DND-41 (cell line): ENCODE measurements at places on chromosomes 13 and 19.

- no peak for DNase-seq
- H3K4me1 ChIP-seq, result no peaks in the 10 kb centered on the region
- H3K4me3 ChIP-seq, result no peak overlapping the region
- H3K27me3 ChIP-seq, result no peaks in the 10 kb centered on the region
- H3K27ac ChIP-seq, result no peak overlapping the region
- H3K36me3 ChIP-seq, result no peaks in the 10 kb centered on the region
Measured at GRCh38 chr13:69199664-69200063, 908.0 kb upstream of the ATXN8OS start.

GRCh38 chr13:20473139-20473538, 52.5 kb downstream of the CRYL1 start:
- no peak overlapping the region for H3K4me3 ChIP-seq
- H3K27ac ChIP-seq, result no peak overlapping the region
- peaks cover 23% of the 10 kb centered on the region for H3K4me1 ChIP-seq
- no peak for DNase-seq
- no peaks in the 10 kb centered on the region for H3K36me3 ChIP-seq

DNA sequence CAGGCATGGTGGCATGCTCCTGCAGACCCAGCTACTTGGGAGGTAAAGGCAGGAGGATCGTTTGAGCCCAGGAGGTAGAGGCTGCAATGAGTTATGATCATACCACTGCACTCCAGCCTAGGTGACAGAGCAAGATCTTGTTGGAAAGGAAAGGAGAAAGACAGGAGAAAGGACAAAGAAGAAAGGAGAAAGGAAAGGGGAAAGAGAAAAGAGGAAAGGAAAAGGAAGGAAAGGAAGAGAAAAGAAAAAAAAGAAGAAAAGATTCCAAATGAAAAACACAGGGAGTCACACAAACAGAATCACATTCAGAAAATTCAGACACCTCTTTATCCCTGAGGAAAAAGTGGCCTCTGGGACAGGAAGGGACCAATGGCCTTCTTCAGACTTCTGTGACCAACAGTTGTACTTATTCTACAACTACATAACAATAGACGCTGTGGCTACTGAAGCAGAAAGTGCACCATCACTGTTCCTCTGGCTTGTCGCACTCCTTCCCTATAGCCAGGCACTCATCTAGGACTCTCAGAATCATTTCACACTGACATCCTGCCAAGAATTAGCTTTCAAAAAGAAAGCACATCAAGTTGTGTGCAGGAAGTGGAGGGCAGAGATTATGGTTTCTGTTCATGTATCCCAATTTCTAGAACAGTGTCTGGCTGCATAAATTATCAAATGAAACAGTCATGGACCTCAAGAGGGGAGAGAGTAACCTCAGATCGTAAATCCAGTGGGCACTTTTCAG, 5.9 kb downstream of the MTMR6 start:
- no peak overlapping the region for H3K27ac ChIP-seq
- no peaks in the 10 kb centered on the region for H3K36me3 ChIP-seq
- no peak overlapping the region for H3K4me3 ChIP-seq
- DNase-seq, result no peak

GRCh38 chr19:55540619-55541018, 3.7 kb upstream of the SBK2 start:
- H3K4me1 ChIP-seq, result no peaks in the 10 kb centered on the region
- H3K27me3 ChIP-seq, result no peaks in the 10 kb centered on the region
- no peak overlapping the region for H3K27ac ChIP-seq
- no peaks in the 10 kb centered on the region for H3K36me3 ChIP-seq
- H3K4me3 ChIP-seq, result no peak overlapping the region

DNA sequence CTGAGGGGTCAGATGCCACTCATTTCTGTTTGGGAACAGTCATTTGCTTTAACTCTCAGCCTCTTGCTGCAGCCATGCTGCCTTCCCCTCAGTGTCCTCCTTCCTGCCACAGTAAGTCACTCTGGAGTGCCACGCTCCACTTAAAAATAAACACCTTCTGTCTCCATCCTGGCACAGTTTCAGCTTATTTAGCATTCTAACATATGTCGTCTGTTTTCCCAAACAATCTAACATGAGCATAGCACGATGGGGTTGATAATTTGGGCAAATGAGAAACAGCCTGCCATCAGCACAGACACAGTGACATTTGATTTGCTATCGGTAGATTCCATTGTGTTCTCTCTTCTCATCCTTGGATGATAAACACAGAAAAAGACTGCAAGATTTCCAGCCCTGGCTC, 768.6 kb downstream of the UQCRFS1 start:
- DNase-seq, result no peak
- H3K4me3 ChIP-seq, result no peak overlapping the region
- H3K27me3 ChIP-seq, result no peaks in the 10 kb centered on the region
- H3K4me1 ChIP-seq, result no peaks in the 10 kb centered on the region

DNA sequence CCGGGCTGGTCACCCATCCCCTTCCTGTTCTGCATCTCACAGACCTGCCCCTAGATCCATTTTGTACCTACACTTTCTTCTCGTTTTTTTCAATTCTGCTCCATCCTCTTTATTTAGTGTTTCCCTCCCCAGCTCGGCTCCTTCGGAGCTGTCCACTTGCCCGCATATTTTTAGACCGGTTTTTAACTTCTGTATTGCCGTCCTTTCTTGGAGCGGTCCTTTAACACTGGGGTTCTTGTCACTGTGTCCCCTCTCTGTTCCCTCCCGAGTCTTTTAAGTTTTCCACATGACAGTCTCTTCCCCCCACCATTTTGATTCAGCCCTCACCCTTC, 1.7 kb downstream of the ARHGAP35 start:
- peaks cover 13% of the 10 kb centered on the region for H3K36me3 ChIP-seq
- no peak for DNase-seq
- H3K27ac ChIP-seq, result peak overlapping the region; percentile 71
- peaks cover 62% of the 10 kb centered on the region for H3K4me1 ChIP-seq
- peak overlapping the region; percentile 67; the same call in 1 of the 2 replicates for H3K4me3 ChIP-seq

DNA sequence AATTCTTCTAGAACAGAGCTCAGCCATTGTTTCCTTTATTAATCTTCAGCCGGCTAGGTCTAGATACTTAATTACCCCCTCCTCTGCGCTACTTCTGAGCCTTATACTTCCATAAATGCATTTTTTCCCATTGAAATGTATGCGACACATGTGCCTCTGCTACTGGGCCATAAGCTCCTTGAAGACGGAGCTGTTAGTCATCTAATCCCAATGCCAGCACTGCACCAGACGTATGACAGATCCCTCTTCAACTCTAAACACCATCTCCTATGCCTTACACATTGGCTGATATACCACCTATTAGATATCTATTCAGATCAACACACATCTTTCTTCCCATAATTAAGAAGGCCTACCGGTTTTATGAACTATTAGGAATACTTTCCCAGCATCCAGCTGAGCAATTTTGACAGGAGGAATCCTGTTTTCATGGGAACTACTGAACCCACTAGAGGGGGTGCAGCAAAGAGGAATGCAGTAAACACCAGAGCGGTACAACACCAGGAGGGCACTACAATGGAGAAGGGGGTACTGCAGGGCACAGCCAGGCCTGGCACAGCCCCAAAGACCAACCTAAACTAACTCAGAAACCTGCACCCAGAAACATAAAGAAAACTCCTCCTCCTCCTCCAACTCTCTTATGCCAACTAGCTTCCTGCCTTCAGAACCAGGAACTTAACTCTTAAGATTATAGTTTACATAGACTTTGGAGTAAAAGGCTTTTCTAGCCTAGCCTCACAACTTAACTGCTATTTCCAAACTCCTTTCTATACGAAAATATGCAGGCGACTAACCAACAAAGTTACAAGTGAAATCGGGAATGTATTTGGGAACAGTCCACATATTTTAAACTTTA, 18.7 kb downstream of the STK24 start:
- H3K4me1 ChIP-seq, result peaks cover 6% of the 10 kb centered on the region; the same call in 1 of the 2 replicates
- no peaks in the 10 kb centered on the region for H3K27me3 ChIP-seq
- no peak overlapping the region for H3K4me3 ChIP-seq
- peak overlapping the region; percentile 26; the same call in 1 of the 2 replicates for H3K27ac ChIP-seq
- no peak for DNase-seq

DNA sequence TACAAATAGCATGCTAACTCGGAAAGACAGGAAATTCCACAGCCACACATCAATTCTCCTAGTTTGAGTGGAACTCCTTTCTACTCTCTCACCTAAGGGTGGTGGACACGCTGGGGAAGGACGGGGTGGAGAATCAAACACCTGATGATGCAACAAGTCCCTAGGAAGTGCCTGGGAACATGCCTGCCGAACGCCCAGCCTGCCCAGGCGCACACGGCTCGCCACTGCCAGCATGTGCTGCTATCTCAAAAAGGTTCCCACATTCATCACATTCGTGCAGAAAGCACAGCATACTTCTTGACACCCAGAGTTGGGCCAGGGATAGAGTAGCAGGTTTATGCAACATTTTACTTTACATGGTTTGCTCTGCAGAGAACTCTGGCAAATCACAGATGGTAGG, 164.6 kb downstream of the ABCC4 start:
- H3K36me3 ChIP-seq, result no peaks in the 10 kb centered on the region
- H3K4me3 ChIP-seq, result no peak overlapping the region
- no peaks in the 10 kb centered on the region for H3K27me3 ChIP-seq
- H3K4me1 ChIP-seq, result no peaks in the 10 kb centered on the region

GRCh38 chr19:4531562-4532165, 3.4 kb downstream of the PLIN5 start:
- H3K36me3 ChIP-seq, result no peaks in the 10 kb centered on the region
- H3K27me3 ChIP-seq, result no peaks in the 10 kb centered on the region
- no peaks in the 10 kb centered on the region for H3K4me1 ChIP-seq

- no peaks in the 10 kb centered on the region for H3K27me3 ChIP-seq
- H3K36me3 ChIP-seq, result peaks cover 11% of the 10 kb centered on the region
- DNase-seq, result no peak
- H3K27ac ChIP-seq, result no peak overlapping the region
- H3K4me3 ChIP-seq, result no peak overlapping the region
Measured at GRCh38 chr13:98813993-98814392, 61.5 kb upstream of the SLC15A1 start.

- no peaks in the 10 kb centered on the region for H3K27me3 ChIP-seq
- H3K27ac ChIP-seq, result no peak overlapping the region
- no peaks in the 10 kb centered on the region for H3K4me1 ChIP-seq
- DNase-seq, result no peak
Measured at GRCh38 chr13:23778002-23778652, 111.1 kb downstream of the MIPEP start.

DNA sequence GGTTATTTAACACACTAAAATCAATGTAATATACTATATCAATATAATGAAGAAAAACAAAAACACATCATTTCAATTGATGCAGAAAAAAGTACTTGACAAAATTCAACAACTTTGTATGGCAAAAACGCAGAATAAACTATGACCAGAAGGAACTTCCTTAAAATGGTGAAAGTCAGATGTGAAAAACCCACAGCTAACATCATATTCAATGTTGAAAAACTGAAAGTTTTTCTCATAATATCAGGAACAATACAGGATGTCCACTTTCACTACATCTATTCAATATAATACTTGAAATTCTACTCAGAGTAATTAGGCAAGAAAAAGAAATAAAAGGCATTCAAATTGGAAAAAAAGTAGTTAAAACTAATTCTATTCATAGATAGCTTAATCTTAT, 50.3 kb downstream of the SPRY2 start:
- no peaks in the 10 kb centered on the region for H3K27me3 ChIP-seq
- no peak for DNase-seq
- H3K4me3 ChIP-seq, result no peak overlapping the region
- no peak overlapping the region for H3K27ac ChIP-seq
- H3K36me3 ChIP-seq, result no peaks in the 10 kb centered on the region
- H3K4me1 ChIP-seq, result no peaks in the 10 kb centered on the region

- peaks cover 89% of the 10 kb centered on the region for H3K36me3 ChIP-seq
- DNase-seq, result no peak
- no peak overlapping the region for H3K4me3 ChIP-seq
- H3K27ac ChIP-seq, result no peak overlapping the region
- no peaks in the 10 kb centered on the region for H3K27me3 ChIP-seq
Measured at GRCh38 chr19:45834970-45835369, 19.9 kb upstream of the RSPH6A start.

GRCh38 chr19:6061376-6062130, 48.7 kb downstream of the RFX2 start:
- DNase-seq, result no peak
- peaks cover 21% of the 10 kb centered on the region for H3K4me1 ChIP-seq
- no peak overlapping the region for H3K4me3 ChIP-seq
- no peaks in the 10 kb centered on the region for H3K36me3 ChIP-seq
- no peaks in the 10 kb centered on the region for H3K27me3 ChIP-seq
- peak overlapping the region; percentile 40; the same call in 1 of the 2 replicates for H3K27ac ChIP-seq

DNA sequence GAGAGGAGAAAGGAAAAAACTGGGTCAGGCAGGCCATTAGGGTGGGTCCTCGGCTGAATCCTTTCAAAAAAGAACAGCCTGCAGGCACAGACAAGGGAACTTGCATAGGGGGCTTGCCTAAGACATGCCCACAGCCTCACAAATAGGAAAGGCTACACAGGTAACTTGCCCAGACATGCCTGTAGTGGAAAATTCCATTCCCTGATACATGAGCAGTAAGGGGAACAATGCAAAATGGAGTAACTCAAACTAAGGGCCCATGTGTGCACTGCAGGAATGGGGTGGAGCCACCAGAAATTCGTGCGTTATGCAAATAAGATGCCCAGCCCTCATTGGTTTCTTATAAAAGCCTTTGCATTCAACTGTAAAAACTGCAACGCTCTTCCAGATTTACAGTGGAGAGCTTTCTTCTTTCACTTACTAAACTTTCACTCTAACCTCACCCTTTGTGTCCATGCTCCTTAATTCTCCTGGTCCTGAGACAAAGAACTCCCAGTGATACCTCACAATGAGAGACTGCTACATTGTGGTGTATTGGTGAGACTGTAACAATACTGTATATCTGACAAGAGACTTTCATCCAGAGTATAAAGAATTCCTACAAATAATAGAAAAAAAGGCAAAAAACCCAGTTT, 59.5 kb upstream of the SLITRK1 start:
- no peaks in the 10 kb centered on the region for H3K4me1 ChIP-seq
- no peaks in the 10 kb centered on the region for H3K27me3 ChIP-seq
- H3K27ac ChIP-seq, result no peak overlapping the region
- no peaks in the 10 kb centered on the region for H3K36me3 ChIP-seq
- DNase-seq, result no peak

- H3K27me3 ChIP-seq, result peaks cover 26% of the 10 kb centered on the region
- H3K36me3 ChIP-seq, result no peaks in the 10 kb centered on the region
- no peaks in the 10 kb centered on the region for H3K4me1 ChIP-seq
- DNase-seq, result no peak
- H3K4me3 ChIP-seq, result no peak overlapping the region
Measured at GRCh38 chr13:110227416-110227815, 79.5 kb downstream of the COL4A1 start.

GRCh38 chr19:17196610-17197009, 18.5 kb upstream of the USE1 start:
- H3K4me3 ChIP-seq, result no peak overlapping the region
- H3K4me1 ChIP-seq, result no peaks in the 10 kb centered on the region
- H3K27me3 ChIP-seq, result no peaks in the 10 kb centered on the region
- no peak overlapping the region for H3K27ac ChIP-seq

GRCh38 chr13:102825400-102825799, 20.4 kb upstream of the ERCC5 start:
- DNase-seq, result no peak
- no peak overlapping the region for H3K4me3 ChIP-seq
- H3K27ac ChIP-seq, result no peak overlapping the region
- H3K27me3 ChIP-seq, result no peaks in the 10 kb centered on the region
- peaks cover 55% of the 10 kb centered on the region for H3K36me3 ChIP-seq
- H3K4me1 ChIP-seq, result no peaks in the 10 kb centered on the region
